ENCODE measurements at places on chromosomes 1 and 21.

GRCh38 chr1:10760566-10761502 lies 35.6 kb downstream of the CASZ1 start:
- no peak for DNase-seq

GRCh38 chr1:199282751-199283305 lies 644.0 kb downstream of the PTPRC start:
- no peak for DNase-seq

- DNase-seq = no peak
Measured at GRCh38 chr1:197343663-197344273, 75.7 kb downstream of the CRB1 start.

DNA sequence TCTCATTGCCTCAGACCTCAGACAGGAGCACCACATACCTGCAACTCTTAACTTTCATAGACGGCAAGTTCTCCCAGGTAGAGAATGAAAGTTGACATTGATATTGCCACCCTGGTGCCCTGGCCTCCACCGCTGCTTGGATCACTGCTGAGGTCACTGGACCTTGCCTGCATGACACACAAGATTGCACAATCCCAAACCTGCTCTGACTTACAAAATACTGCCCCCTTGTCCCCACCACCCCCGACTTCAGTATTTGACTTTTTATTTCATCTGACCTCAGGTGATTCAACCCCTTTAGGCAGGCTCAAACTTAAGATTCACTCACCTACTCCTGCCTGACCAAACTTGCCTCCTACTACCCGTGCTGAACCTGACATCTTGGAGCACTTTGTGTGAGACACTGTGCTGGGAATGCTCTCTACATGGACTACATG lies 43.1 kb upstream of the S1PR1 start:
- DNase-seq = peak; percentile 4

- no peak for DNase-seq
Measured at GRCh38 chr1:1156140-1157032, 17.3 kb upstream of the TTLL10 start.

GRCh38 chr1:19212167-19212566 lies 2.1 kb upstream of the UBR4 start:
- DNase-seq = no peak

DNA sequence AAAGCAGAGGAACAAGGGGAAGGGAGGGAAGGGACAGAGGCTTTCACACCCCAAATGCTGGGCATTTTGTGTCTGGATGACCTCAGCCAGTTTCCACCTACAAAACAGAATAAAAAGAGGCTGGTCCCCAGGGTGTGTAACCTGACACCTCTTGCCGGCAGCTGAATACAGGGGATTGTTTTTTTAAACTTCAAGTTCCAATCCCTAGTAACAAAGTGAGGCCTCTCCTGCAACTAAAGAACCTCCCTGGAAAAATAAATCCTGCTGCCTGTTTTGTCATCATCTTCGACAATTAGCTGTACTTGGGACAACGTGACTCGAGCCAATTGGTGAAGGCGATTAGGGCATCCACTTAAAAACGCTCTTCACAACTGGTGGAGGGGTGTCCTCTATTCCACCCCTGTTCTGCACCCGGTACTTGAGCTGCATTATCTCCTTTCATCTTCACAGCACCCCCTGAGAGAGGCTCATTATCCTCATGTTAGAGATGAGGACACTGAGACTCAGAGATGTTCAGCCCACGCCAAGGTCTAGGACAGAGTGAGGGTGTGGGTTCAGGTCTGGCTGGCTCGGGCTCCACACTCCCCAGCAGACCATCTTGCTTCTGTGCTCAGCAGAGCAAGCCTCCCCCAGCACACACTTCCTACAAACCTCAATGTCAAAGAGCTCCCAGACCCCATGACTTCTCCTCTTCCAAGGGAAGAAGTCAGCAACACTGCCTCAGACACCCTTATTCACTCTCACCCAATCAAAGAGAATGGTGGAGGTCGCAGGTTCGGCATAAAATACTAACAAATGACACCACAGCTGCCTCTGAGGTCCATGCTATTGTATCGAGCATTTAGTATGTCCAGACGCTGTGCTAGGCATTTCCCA lies 15.2 kb downstream of the ITPKB start:
- peak; percentile 44 for DNase-seq

GRCh38 chr1:52554267-52554640 lies 1.4 kb upstream of the TUT4 start:
- no peak for DNase-seq

GRCh38 chr21:41180752-41181151 lies 12.8 kb downstream of the BACE2 start:
- DNase-seq = no peak

- no peak for DNase-seq
Measured at GRCh38 chr1:10612436-10613160, 137.8 kb downstream of the PEX14 start.

- DNase-seq = no peak
Measured at GRCh38 chr1:247077876-247078257, 744 bp downstream of the ZNF670 start.

DNA sequence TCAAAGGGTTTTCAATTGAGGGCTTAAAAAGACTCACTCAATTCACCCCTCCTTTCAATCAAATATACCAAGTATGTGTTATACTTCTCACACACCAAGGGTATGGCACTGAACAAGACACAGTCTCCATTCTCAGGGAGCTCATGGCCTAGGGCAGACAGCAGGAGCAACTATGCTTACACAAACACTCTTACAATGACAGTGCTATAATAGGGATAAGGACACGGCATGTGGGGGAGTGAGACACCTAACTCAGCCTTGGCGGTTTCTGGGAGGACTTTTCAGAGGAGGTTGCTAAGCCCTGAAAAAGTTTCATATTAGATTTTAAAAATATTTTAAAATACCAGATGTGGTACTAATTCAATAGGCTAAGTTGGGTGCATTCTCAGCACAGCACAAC lies 22.7 kb upstream of the SYT6 start:
- no peak for DNase-seq

DNA sequence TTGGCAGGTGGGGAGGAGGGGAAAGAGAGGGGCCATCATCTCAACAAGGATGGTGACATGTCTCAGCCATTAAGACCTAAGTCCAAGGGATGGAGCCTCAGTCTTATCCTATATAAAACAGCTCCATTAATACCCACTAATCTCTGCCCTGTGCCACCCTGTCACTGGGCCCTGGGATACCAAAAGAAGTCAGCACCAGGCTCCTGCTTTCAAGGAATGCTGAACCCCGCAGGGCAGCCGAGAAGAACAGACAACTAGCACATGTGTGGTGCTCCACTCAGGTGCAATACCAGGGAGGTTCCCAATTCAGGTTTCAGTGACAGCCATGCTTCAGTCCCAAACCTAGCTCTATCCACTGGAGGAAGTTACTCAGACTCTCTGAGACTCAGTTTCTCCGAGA lies 128.4 kb downstream of the GRIK3 start:
- DNase-seq = no peak

DNA sequence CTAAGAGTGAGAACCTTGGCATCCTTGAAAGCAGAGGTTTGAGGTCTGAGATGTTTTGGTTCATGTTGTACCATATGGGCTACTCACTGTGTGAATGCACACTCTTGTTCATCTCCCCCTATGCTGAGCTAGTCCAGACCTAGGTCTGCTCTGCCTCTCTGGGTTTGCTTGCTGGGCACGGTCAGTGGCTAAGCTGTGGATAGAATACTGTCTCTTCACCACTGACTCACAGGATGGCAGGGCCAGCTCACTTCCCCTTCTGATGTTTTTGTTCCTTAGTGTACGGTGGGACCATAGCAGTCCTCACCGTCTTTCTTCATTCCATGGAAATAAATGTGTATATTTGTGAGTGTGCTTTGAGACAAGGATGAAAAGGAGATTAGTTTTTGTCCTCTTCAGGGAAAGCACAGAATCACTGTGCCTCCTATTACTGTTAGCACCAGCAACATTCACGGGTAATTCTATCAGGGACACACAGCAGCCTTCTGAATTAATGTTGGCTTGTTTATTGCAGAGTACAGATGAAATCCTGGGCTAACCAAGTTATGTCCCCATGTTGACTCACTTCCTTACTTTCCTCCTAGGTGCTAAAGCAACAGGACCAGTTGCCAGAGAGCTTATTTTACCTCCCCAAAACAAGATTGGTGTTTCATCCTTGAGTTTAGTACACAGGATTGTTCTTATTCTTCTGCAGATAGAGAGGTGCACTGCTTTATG lies 56.9 kb upstream of the IVNS1ABP start:
- DNase-seq = no peak

- DNase-seq = peak; percentile 83
Measured at GRCh38 chr1:167059045-167059808, 30.9 kb downstream of the GPA33 start.

- no peak for DNase-seq
Measured at GRCh38 chr21:10430005-10430404, 91.4 kb upstream of the TPTE start.

DNA sequence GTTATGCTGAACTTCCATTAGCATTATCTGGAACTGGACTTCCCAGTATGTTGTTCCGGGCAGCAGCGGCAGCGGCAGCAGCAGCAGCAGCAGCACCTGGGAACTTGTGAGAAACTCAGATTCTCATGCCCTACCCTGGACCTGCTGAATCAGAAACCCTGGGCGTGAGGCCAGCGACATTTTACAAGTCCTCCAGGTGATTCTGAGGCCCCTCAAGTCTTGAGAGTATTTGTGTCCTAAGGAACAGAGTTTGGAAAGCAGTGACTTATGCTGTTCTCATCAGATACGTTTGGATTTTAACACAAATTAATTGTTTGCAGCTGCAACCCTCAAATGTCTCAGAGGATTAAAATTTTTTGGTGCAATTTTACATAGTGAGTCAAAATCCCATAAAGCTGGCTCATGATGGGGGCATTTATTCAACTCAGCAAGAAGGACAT lies 157.2 kb upstream of the KAZN start:
- DNase-seq = no peak

DNA sequence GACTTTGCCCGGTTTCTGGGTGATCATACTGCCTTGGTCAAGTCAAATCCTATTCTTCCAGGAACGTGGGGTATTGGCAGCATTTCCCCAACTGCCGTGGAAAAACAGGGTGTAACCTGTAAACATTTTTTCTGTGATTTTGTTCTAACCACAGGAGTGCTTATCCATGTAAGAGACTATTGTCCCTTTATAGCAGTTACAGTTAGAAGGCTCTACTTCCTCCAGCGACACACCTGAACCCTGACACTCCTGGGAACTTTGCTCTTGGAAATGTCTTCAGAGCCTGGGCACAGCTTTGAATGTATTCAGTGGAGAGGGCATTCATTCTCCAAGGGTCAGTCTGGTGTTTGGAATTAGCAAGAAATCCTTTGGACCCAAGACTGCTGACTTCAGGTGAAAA lies 26.4 kb upstream of the ARHGEF10L start:
- DNase-seq = no peak

DNA sequence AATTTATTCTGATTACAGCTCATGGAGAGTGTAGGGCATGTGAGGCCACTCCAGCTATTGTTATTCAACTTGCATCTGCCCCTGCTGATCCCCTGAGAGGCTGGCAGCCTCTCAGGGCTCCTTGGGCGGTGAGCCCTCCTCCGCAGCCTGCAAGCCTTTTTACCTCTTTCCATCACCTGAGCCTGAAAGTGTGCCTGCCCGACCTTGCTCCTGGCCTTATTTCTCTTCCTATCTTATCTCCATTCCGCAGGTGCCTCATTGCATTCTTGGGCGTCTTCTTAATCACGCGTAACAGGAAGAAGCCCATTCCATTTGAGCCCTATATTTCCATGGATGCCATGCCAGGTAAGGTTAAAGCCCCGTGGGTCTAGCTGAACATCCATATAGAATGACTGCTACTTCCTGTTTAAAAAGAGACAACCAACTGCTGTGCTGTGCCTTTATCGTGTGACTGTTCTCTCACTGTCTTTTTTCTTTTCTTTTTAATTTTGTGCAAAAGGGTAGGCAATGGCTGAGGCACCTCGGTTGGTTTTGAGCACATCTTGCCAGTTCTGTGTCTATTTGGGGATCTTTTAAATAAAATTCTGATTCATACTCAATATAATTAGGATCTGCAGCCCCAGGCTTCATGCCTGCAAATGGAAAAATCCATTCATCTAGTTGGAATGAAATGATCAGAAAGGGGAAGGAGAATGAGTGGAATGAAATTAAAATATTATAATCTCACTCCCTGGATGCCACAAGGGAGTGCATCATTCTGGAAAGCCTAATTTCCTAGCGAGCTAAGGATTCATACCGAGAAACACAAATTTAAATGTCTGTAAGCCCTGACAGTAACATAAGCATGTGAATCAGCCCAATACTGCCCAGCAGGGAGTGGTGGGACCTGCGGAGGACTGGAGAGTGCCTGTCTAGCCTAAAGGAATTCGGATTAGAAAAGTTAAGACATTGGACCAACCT lies 38.6 kb upstream of the RCAN3 start:
- DNase-seq = no peak

- no peak for DNase-seq
Measured at GRCh38 chr1:53592985-53593757, 134.0 kb downstream of the DMRTB1 start.

- DNase-seq = no peak
Measured at GRCh38 chr1:216702170-216702569, 21.1 kb downstream of the ESRRG start.

DNA sequence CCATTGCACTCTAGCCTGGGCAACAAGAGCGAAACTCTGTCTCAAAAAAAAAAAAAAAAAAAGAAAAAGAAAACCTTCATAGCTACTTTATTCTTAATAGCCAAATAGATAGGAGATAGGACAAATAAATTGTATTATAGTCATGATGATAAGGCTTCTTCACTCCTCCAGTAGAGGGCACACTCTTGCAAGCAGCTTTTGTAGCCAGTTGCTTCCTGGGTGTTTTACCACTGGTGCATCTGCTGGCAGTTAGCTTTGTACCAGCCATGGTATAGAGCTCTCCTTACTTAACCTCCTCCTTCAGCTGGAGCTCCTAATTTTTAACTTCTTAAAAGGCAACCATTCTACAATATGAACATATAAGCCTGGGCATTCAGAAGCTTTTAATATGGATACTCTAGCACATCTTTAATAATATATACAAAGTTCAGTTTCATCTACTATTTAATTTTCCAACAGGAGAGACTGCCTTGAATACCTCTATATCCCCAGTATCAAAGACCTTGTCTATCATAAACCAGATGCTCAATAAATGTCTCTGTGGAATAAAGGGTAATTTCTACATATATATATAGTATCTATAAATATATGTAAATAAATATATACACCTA lies 35.8 kb downstream of the EVI5 start:
- DNase-seq = peak; percentile 50

- DNase-seq = no peak
Measured at GRCh38 chr21:44613386-44614155, 1.7 kb downstream of the KRTAP10-8 start.

DNA sequence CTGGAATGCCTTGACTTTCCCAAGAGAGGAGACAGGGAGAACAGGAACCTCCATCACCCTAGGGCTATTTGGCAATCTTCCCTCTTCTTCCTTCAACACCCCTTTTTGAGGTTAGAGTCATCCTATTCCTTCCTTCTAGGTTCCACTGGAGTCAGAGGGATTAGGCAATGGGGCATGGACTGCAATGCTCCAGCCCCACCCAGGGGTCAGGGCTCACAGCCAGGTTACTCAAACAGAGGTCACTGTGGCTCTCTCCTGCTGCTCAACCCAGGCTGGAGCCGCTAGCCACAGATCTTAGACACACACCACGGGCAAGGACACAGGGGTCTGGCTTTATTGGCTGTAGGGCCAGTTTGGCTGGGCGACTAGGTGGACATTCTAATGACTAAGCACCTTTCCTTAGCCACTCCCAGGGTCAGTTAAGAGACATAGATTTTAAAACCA lies 145.5 kb upstream of the NRIP1 start:
- DNase-seq = peak; percentile 27

Data from Calu3 (cell line).